Heart left ventricle (tissue), 16 donors: ENCODE measurements at places on chromosomes 6 and 20.

GRCh38 chr6:154358019-154358545, 1.5 kb upstream of the IPCEF1 start:
- no peak overlapping the region for H3K27ac ChIP-seq
- DNase-seq = no peak
- no peaks in the 10 kb centered on the region for H3K36me3 ChIP-seq
- H3K27me3 ChIP-seq = no peaks in the 10 kb centered on the region

DNA sequence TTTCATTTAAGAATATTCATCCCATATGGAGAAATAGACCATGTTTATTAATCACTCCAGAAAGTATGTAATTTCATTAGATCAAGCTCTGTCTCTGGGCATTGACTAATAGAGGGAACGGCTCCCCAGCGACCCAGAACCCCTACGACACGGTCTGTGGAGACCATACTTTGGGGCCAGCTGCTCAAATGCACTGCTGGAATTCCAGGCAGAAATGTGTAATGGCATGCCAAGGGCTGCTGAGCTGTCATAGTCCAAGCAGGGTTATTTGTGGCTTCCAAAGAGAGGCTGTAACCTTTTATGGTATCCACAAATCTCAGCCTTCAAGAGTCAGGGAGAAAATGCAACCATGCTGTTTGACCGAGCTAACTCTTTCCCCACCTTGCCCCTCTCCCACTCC, 755.8 kb downstream of the DHX35 start:
- DNase-seq = no peak
- H3K27ac ChIP-seq = no peak overlapping the region
- no peaks in the 10 kb centered on the region for H3K36me3 ChIP-seq

GRCh38 chr6:87341899-87342298, 2.7 kb upstream of the C6orf163 start:
- no peak overlapping the region for H3K4me3 ChIP-seq
- peaks cover under 1% of the 10 kb centered on the region for H3K4me1 ChIP-seq
- H3K27me3 ChIP-seq = no peaks in the 10 kb centered on the region
- DNase-seq = no peak
- H3K27ac ChIP-seq = no peak overlapping the region
- H3K36me3 ChIP-seq = peaks cover 11% of the 10 kb centered on the region

DNA sequence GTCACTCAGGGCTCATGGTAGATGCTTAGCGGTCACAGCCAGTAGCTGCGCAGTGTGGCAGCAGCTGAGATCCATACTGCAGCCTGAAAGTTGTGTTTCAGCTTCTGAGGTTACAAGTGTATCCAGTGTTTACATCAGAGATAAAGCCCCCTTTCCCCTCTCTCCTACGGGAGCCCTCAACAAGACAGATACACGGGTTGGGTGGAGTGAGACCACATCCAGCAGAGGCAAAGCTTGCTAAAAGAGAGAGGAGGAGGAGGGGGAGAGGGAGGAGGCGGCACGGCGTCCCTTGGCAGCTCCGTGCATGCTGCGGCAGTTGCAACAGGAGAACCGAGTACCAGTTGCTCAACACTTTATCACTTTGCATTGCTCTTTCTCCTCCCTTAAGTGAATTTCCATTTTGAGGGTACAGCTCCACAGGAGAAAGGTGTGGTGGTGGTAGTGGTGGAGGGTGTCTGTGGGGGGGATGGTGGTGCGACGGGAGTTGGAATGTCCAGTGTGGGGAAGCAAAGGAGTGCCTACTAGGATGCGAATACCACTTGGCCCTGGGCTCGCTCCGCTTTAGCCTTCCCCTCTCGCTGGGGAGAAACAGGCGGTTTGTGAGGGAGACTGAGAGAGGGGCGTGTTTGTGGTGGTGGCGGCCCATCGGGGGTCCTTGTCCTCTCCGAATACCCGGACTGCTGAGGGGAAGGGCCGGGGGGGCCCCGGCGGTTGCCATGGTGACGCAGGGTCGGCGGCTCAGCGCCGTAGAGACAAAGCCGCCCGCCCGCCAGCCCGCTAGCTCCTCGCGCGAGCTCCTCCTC, 405 bp upstream of the RNF182 start:
- no peak overlapping the region for H3K27ac ChIP-seq
- peaks cover 10% of the 10 kb centered on the region for H3K4me1 ChIP-seq
- DNase-seq = peak; percentile 68
- H3K27me3 ChIP-seq = peaks cover 44% of the 10 kb centered on the region

DNA sequence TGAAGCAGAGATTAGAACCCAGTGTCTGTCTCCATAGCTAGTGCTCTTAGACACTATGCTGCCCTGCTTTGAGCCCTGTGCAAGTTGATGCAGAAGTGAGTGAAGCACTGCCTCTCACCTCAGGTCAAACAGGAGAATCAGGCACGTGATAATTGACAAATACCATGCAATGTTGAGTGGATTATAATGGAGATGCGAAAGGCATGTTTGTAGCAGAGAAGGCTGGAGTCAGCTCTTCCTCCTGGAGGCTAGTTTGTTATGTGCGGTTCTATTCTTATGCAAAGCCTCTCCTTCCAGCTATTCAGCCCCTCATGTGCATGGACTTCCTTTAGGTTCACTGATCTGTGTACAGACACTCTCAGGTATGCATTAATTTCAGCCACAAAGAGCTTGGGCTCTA, 108.5 kb downstream of the MANEA start:
- H3K27me3 ChIP-seq = no peaks in the 10 kb centered on the region
- H3K4me3 ChIP-seq = no peak overlapping the region
- no peaks in the 10 kb centered on the region for H3K4me1 ChIP-seq
- no peak overlapping the region for H3K27ac ChIP-seq
- no peaks in the 10 kb centered on the region for H3K36me3 ChIP-seq

DNA sequence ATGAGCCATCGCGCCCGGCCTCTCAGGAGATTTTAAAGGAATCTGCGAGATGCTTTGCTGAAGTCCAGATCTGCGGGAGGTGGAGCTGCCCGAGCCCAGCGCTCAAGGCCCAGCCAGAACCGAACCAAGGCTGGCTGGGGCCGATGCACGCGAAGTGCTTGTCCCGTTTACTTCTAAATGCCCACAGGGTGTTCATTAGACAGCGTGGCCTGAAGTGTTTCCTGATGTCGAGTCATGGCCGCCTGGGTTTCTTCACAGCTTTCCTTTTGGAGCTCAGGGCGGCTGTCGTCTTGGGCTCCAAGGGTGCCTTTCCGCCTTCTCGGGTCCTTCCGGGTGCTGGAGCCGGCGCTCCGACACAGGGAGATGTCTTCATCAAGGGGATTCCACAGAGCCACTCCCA, 25.1 kb upstream of the CCR6 start:
- no peak overlapping the region for H3K27ac ChIP-seq
- H3K4me3 ChIP-seq = no peak overlapping the region
- no peaks in the 10 kb centered on the region for H3K4me1 ChIP-seq
- no peaks in the 10 kb centered on the region for H3K36me3 ChIP-seq

DNA sequence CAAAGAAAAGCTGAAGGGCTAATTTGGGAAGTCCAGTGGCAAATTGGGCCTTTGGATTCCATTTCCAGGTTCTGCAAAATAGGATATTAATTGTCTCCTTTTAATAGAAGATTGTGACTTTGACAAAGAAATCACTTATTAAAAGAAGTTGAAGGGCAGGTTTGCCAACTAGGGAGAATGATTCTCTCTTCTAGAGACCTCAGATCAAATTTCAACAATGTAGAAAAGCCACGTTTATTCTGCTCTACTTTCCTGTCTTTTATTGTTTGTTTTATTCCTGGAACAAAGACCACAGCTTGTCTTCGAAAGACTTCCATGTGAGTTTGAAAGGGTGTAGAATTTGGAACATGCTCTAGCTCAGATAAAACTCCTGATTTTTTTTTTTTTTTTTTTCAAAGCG, 65.5 kb upstream of the PRL start:
- H3K4me3 ChIP-seq = no peak overlapping the region
- DNase-seq = no peak
- no peaks in the 10 kb centered on the region for H3K36me3 ChIP-seq
- H3K27me3 ChIP-seq = no peaks in the 10 kb centered on the region

- no peaks in the 10 kb centered on the region for H3K36me3 ChIP-seq
- H3K4me3 ChIP-seq = no peak overlapping the region
- H3K4me1 ChIP-seq = no peaks in the 10 kb centered on the region
- H3K27me3 ChIP-seq = no peaks in the 10 kb centered on the region
- DNase-seq = no peak
- no peak overlapping the region for H3K27ac ChIP-seq
These were observed 6.0 kb downstream of the MTFR2 start for GRCh38 chr6:136244061-136244616.

DNA sequence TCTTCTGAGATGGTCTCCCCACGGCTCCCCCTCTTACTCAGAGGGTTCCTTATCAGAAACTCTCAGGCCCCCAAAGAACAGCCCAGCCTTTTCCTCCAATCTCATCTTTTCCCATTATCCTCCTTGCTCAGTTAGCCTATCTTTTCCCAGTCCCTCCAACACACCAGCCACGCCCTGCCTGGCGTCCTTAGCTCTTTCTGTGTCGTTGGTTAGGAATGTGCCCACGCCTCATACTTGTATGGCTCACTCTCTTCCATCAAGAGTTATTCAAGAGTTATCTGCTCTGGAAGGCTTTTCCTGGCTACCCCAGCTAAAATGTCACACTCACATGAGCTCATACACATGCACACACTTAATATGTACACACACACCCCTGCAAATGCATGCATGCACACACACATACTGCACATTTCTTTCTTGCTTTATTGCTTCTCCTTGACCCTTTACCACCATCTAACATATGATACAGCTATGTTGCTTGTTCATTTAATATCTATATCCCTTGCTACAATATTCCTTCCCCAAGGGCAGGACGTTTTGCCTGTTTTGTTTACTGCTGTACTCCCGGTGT, 37.6 kb downstream of the SLC2A10 start:
- H3K27me3 ChIP-seq = no peaks in the 10 kb centered on the region
- no peaks in the 10 kb centered on the region for H3K36me3 ChIP-seq
- H3K4me1 ChIP-seq = no peaks in the 10 kb centered on the region
- DNase-seq = no peak

- no peaks in the 10 kb centered on the region for H3K4me1 ChIP-seq
- DNase-seq = no peak
- H3K27me3 ChIP-seq = no peaks in the 10 kb centered on the region
- no peak overlapping the region for H3K4me3 ChIP-seq
- H3K36me3 ChIP-seq = peaks cover 2% of the 10 kb centered on the region
These were observed 23.5 kb downstream of the CEP250 start for GRCh38 chr20:35478804-35479472.

DNA sequence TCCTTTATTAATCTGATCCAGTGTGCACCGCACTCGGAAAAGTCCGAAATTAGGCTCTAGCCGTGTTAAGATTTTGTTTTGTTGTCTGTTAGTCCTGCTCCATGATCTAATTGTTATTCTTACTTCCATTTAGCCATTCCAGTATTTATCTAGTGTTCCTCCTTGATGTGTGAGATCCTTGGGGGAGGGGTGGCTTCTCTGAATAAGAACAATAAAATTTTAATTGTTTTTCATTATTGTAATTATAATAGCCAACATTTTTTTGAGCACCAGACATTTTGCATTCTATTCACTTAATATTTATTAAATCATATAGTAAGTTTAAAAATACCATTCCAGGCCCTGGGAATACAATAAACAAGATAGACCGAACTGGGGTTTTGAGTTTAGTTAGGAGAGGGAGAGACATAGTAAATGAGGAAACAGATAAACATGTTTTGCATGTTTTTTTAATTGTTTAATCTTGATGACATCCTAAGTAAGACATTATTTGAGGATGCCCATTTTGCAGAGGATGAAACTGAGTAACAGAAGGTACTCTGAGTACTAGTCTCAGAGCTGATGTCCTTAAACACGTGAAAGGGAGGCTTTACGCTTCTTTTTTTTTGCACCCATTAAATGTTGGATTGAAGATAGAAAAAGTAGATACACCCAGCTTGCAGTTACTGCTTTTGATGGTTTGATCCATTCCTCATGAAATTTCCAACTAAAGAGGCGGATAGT, 1.2 kb downstream of the CBFA2T2 start:
- H3K4me3 ChIP-seq = peak overlapping the region; percentile 95
- no peaks in the 10 kb centered on the region for H3K27me3 ChIP-seq
- no peaks in the 10 kb centered on the region for H3K36me3 ChIP-seq
- peak overlapping the region; percentile 96 for H3K27ac ChIP-seq
- peaks cover 25% of the 10 kb centered on the region for H3K4me1 ChIP-seq
- DNase-seq = no peak

- no peaks in the 10 kb centered on the region for H3K27me3 ChIP-seq
- no peak for DNase-seq
- no peak overlapping the region for H3K27ac ChIP-seq
- H3K4me3 ChIP-seq = no peak overlapping the region
- no peaks in the 10 kb centered on the region for H3K36me3 ChIP-seq
These were observed 363.2 kb downstream of the THBS2 start for GRCh38 chr6:168890306-168890980.

DNA sequence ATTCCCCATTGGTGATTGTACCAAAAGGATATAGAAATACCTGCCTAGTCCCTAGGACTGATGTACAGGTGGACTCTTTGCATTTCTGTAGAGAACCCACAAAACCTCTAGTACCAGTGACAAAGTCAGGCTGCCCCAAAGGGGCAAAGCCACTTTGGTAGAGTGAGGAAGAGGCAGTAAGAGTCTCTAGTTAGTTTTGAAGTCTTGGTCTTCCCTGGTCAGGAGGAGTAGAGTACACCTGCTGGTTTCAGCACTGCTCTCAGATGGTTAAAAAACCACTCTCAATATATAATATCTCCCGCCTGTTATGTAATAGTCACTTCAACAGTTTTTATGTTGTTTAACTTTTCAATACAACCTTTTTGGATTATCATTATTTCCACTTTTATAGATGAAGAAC, 344.9 kb downstream of the CDKAL1 start:
- no peak overlapping the region for H3K4me3 ChIP-seq
- H3K27me3 ChIP-seq = no peaks in the 10 kb centered on the region
- H3K36me3 ChIP-seq = no peaks in the 10 kb centered on the region
- H3K27ac ChIP-seq = no peak overlapping the region
- no peak for DNase-seq
- no peaks in the 10 kb centered on the region for H3K4me1 ChIP-seq

DNA sequence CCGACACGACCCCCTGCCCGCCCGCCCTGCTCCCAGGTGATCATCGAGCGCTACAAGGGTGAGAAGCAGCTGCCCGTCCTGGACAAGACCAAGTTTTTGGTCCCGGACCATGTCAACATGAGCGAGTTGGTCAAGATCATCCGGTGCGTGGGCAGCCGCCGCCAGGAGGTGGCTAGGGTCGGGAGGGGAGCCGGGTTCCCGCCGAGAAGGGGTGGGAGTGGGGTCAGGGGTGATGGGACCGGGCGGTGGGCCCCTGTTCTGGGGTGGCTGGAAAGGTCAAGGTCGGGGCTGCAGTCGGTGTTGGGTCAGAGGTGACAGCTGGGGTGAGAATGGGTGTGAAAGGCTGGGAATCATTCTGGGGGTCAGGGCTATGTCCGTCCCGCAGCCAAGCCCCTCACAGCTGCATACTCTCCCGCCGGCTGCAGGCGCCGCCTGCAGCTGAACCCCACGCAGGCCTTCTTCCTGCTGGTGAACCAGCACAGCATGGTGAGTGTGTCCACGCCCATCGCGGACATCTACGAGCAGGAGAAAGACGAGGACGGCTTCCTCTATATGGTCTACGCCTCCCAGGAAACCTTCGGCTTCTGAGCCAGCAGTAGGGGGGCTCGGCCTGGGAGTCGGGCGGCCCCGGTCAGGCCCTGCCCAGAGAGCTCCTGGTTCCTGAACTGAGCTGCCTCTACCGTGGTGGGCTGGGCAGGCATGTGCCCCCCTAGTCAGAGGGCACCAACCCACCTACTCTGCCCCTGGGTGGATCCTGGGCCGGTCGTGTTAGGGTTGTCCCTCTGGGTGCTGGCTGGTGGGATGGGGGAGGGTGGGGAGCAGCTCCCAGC, 1.0 kb downstream of the MAP1LC3A start:
- no peak for DNase-seq
- H3K4me3 ChIP-seq = peak overlapping the region; percentile 57
- peaks cover 5% of the 10 kb centered on the region for H3K4me1 ChIP-seq
- H3K36me3 ChIP-seq = peaks cover 6% of the 10 kb centered on the region
- no peaks in the 10 kb centered on the region for H3K27me3 ChIP-seq

- H3K27ac ChIP-seq = no peak overlapping the region
- no peaks in the 10 kb centered on the region for H3K36me3 ChIP-seq
- H3K27me3 ChIP-seq = no peaks in the 10 kb centered on the region
- no peak overlapping the region for H3K4me3 ChIP-seq
- H3K4me1 ChIP-seq = no peaks in the 10 kb centered on the region
These were observed 365.8 kb downstream of the SAMD5 start for GRCh38 chr6:147874322-147874721.
